Endodermal cell (in vitro differentiated cells): ENCODE measurements at places on chromosomes 1 and 21. TPM values are rescaled to one million over a fixed set of nuclear protein-coding genes. Genes with fewer than 3 reads are reported as not detected.

GRCh38 chr1:232017057-232017456 is 390.5 kb downstream of the DISC1 start:
- H3K36me3 ChIP-seq, result no peaks in the 10 kb centered on the region
- H3K27ac ChIP-seq, result no peak overlapping the region
- no peaks in the 10 kb centered on the region for H3K27me3 ChIP-seq
- H3K4me3 ChIP-seq, result no peak overlapping the region

- H3K4me3 ChIP-seq, result no peak overlapping the region
- no peaks in the 10 kb centered on the region for H3K36me3 ChIP-seq
- no peak for DNase-seq
- no peaks in the 10 kb centered on the region for H3K27me3 ChIP-seq
- H3K27ac ChIP-seq, result no peak overlapping the region
Observed at GRCh38 chr21:45833414-45833813, 148.2 kb upstream of the COL6A1 start.

The OR2T8 gene
- total RNA-seq, result 0.42 TPM in 1 of 3 replicates, not detected in the others

DNA sequence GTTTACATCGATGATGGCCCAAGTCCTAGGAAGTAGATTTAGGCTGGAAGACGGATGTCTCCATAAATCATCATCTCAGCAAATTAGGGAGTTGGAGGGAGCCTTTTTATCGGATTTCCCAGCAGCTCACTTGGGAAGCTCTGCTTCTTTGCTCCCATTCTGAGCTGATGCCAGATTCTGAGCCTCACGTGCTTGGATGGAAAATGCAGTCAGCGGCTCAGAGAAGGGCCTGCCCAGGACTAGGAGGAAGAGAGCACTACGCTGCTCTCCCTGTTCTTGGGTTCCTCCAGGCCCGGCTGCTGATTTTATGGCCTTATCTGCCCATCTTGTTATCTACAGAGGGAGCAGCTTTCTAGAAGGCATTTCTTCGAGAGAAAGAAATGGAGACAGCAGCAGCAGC is 42.0 kb downstream of the UBIAD1 start:
- peaks cover 11% of the 10 kb centered on the region for H3K4me1 ChIP-seq
- no peak for DNase-seq
- H3K4me3 ChIP-seq, result no peak overlapping the region

DNA sequence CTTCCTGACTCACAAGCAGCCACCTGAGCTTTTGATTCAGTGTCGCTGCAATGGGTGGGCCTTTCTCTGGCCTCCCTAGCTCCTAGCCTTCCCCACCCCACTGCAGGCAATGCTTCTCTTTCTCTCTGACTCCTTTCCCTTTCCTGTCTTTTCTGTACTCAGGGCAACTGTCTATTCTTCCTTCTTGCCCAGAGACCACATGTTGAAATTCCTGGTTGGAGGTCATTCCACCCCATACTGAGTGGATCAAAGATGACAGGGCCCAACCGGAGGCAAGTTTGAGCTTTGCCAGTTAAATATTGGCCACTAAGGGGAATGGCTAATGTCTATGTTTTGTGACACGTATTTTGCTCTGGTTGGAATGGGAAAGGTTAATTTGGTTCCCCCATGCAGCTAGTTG is 65.2 kb upstream of the ARID1A start:
- H3K4me1 ChIP-seq, result no peaks in the 10 kb centered on the region
- H3K27ac ChIP-seq, result no peak overlapping the region
- no peak for DNase-seq
- no peak overlapping the region for H3K4me3 ChIP-seq
- H3K27me3 ChIP-seq, result no peaks in the 10 kb centered on the region
- no peaks in the 10 kb centered on the region for H3K36me3 ChIP-seq

GRCh38 chr21:43645136-43645891 is 14.0 kb downstream of the HSF2BP start:
- no peak overlapping the region for H3K27ac ChIP-seq
- H3K36me3 ChIP-seq, result no peaks in the 10 kb centered on the region
- H3K4me1 ChIP-seq, result no peaks in the 10 kb centered on the region
